H9 (cell line): ENCODE measurements at places on chromosomes 4 and X.
A peak's percentile ranks its signal among the peaks of the same experiment; 100 is the strongest.

- H3K27me3 ChIP-seq = no peaks in the 10 kb centered on the region
- DNase-seq = no peak
- H3K36me3 ChIP-seq = no peaks in the 10 kb centered on the region
- H3K27ac ChIP-seq = no peak overlapping the region
- no peak overlapping the region for H3K4me3 ChIP-seq
Measured at GRCh38 chr4:15413623-15414019, 14.2 kb upstream of the C1QTNF7 start.

- peaks cover 1% of the 10 kb centered on the region; the same call in 2 of the 3 replicates for H3K36me3 ChIP-seq
- H3K27ac ChIP-seq = no peak overlapping the region
- no peaks in the 10 kb centered on the region for H3K27me3 ChIP-seq
- no peak for DNase-seq
- H3K4me3 ChIP-seq = no peak overlapping the region
- no peaks in the 10 kb centered on the region for H3K4me1 ChIP-seq
Measured at GRCh38 chr4:100882661-100883060, 364.8 kb upstream of the EMCN start.

GRCh38 chrX:103153661-103154060 lies 60.7 kb upstream of the NXF3 start:
- H3K4me3 ChIP-seq = no peak overlapping the region
- no peaks in the 10 kb centered on the region for H3K27me3 ChIP-seq
- no peaks in the 10 kb centered on the region for H3K36me3 ChIP-seq
- DNase-seq = no peak
- H3K27ac ChIP-seq = no peak overlapping the region

- no peaks in the 10 kb centered on the region for H3K36me3 ChIP-seq
- no peaks in the 10 kb centered on the region for H3K27me3 ChIP-seq
- H3K4me1 ChIP-seq = peaks cover 6% of the 10 kb centered on the region
- 0 out of 3 replicates have a peak overlapping the region, but pooled peaks have one; percentile 45 for H3K4me3 ChIP-seq
- peak overlapping the region; percentile 33 for H3K27ac ChIP-seq
- no peak for DNase-seq
Measured at GRCh38 chr4:147754037-147754445, 22.2 kb downstream of the ARHGAP10 start.

GRCh38 chrX:131792789-131793462 lies 230.2 kb upstream of the STK26 start:
- H3K36me3 ChIP-seq = peaks cover 89% of the 10 kb centered on the region
- H3K27me3 ChIP-seq = no peaks in the 10 kb centered on the region
- no peak overlapping the region for H3K27ac ChIP-seq
- no peak for DNase-seq
- no peaks in the 10 kb centered on the region for H3K4me1 ChIP-seq
- H3K4me3 ChIP-seq = no peak overlapping the region

DNA sequence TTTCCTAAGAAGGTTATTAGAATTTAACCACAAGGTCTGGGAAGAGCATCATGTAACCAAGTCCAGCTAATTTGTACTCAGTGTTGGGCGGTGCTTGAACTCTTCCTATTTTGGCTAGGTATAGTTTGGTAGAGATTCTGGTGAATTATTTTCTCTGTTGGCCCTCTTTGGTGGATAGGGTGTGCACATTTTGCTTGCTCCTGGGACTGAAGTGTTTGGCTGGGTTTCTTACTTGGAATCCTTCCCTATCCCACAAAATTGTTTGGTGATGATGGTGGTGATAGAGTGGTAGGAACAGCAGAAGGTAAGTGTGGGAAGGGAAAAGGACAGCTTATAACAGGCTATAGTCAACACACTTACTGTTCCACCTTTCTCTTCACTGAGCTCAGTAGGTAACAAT lies 194.8 kb upstream of the GPC4 start:
- H3K27me3 ChIP-seq = no peaks in the 10 kb centered on the region
- H3K27ac ChIP-seq = no peak overlapping the region
- H3K36me3 ChIP-seq = peaks cover 19% of the 10 kb centered on the region
- DNase-seq = no peak

DNA sequence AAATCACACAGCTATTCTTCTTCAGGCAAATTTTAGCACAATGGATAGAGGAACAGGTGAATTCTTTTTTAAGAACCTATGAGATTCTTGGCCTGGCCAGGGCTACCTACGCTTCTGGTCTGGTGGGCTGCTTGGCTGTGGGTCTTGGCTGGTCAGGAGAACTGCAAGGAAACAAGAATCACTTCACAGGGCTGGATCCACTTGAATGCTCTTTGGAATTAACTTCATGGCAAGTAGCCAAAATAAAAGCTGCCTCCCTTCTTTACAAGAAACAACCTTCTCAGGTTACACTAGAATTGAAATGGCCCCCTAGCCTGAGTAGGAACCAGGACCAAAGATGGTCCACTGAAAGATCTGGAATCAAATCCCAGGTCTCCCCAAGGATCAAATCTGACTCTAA lies 519.1 kb downstream of the IQCM start:
- H3K27ac ChIP-seq = no peak overlapping the region
- no peak overlapping the region for H3K4me3 ChIP-seq
- no peaks in the 10 kb centered on the region for H3K4me1 ChIP-seq
- no peaks in the 10 kb centered on the region for H3K27me3 ChIP-seq

GRCh38 chrX:49761481-49761880 lies 65.7 kb upstream of the PAGE1 start:
- no peaks in the 10 kb centered on the region for H3K27me3 ChIP-seq
- DNase-seq = no peak
- no peaks in the 10 kb centered on the region for H3K36me3 ChIP-seq
- no peaks in the 10 kb centered on the region for H3K4me1 ChIP-seq
- no peak overlapping the region for H3K27ac ChIP-seq
- no peak overlapping the region for H3K4me3 ChIP-seq

- no peaks in the 10 kb centered on the region for H3K36me3 ChIP-seq
- no peak for DNase-seq
- H3K4me1 ChIP-seq = no peaks in the 10 kb centered on the region
- no peak overlapping the region for H3K27ac ChIP-seq
Measured at GRCh38 chr4:106893903-106894302, 142.2 kb downstream of the DKK2 start.

DNA sequence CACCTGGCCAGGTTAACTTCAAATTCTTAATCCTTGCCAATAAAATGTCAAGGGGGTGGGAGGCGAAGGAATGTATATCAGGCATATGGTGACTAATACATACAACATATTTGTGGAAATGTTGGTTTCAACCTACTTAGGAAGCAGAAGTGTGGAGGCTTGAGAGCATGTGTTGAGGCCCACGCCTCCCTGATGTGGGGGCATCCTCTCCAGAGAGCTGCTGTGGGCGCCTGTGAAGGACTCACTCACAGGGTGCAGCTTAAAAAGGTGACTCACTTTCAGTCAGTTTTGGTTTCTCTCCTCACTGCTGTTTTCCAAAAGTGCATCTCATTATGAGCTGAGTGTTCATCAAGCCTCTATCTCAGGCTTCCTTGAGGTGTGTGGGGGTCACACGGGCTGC lies 27.5 kb downstream of the LNX1 start:
- DNase-seq = no peak
- H3K27ac ChIP-seq = no peak overlapping the region
- no peaks in the 10 kb centered on the region for H3K36me3 ChIP-seq
- 0 out of 2 replicates have a peak overlapping the region, but pooled peaks have one; percentile 75 for H3K4me3 ChIP-seq
- H3K27me3 ChIP-seq = no peaks in the 10 kb centered on the region

- no peak for DNase-seq
- H3K27ac ChIP-seq = no peak overlapping the region
- no peaks in the 10 kb centered on the region for H3K4me1 ChIP-seq
- no peaks in the 10 kb centered on the region for H3K27me3 ChIP-seq
Measured at GRCh38 chrX:68375803-68376202, 57.5 kb downstream of the OPHN1 start.

DNA sequence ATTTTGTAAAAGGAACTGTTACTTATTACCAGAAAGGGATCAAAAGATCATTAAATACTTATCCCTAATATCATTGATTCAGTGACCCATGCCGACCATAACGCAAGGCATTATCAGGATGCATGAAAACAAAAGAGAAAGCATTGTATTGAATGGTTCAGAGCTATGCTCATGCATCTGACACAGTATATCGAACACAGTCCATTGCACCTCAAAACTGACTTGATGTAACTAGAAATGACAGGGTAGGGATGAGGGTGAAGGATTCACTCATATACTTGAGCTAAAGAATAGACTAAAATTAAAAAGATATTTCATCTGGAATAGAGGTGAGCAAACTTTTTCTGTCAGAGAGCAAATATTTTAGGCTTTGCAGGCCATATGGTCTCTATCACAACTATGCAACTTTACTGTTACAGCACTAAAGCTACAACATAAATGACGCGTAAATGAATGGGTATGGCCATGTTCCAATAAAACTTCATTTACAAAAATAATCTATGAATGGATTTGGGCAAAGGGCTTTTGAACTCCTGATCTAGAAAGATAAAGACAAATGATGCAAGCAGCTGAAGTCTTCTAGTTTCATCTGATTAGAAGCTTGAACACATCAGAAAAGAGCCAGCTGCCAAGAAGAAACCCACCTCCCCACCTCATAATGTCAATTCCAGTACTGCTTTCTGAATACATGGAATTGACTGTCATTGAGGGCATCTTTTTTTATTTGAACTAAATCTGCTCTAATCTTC lies 12.9 kb upstream of the SPP1 start:
- H3K27ac ChIP-seq = no peak overlapping the region
- no peaks in the 10 kb centered on the region for H3K4me1 ChIP-seq
- H3K27me3 ChIP-seq = no peaks in the 10 kb centered on the region
- no peak overlapping the region for H3K4me3 ChIP-seq
- DNase-seq = no peak

DNA sequence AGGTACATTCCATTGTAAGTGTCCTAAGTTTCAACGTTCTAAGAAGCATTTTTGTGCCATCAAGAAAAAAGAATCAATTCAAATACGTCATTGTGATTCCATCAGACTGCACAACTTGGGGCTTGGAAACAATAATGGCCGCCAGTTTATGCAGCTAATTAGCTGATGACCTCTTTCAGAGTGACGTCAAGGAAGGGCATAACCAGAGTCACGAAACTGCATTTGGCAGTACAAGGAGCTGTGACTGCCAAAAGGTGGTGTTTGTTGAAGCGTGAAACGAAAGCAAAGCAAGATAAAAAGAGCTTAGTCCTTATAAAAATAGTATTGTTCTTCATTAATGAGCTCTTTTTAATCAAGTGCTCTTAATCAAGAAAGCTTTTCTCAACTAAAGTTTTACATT lies 81.1 kb upstream of the SH3RF1 start:
- DNase-seq = no peak
- H3K27me3 ChIP-seq = no peaks in the 10 kb centered on the region
- no peaks in the 10 kb centered on the region for H3K36me3 ChIP-seq
- H3K27ac ChIP-seq = no peak overlapping the region
- H3K4me3 ChIP-seq = no peak overlapping the region

GRCh38 chrX:101206471-101206870 lies 13.1 kb upstream of the DRP2 start:
- H3K4me1 ChIP-seq = no peaks in the 10 kb centered on the region
- DNase-seq = no peak
- no peak overlapping the region for H3K27ac ChIP-seq
- no peaks in the 10 kb centered on the region for H3K27me3 ChIP-seq
- no peaks in the 10 kb centered on the region for H3K36me3 ChIP-seq

DNA sequence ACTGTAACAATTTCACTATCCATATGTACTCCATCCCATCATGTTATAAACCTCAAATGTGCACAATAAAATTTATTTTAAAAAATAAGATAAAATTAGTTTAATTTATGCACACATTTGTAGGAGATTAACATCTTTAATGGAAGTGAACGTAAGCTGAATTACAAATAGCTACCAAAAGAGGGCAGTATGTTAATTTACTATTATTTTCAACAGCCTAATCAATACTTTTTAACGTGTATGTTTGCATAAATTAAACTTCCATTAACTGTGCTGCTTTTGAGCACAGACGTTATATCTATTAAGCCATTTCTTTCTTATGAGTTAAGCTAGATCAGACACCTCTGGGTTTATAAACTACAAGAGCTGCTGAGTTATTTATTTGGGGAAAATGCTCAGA lies 56.5 kb upstream of the PHKA2 start:
- peaks cover 5% of the 10 kb centered on the region; the same call in 2 of the 3 replicates for H3K36me3 ChIP-seq
- no peak for DNase-seq
- no peak overlapping the region for H3K4me3 ChIP-seq

- H3K27me3 ChIP-seq = no peaks in the 10 kb centered on the region
- no peaks in the 10 kb centered on the region for H3K4me1 ChIP-seq
- DNase-seq = no peak
- no peak overlapping the region for H3K4me3 ChIP-seq
- H3K36me3 ChIP-seq = no peaks in the 10 kb centered on the region
- H3K27ac ChIP-seq = no peak overlapping the region
Measured at GRCh38 chrX:38694394-38694793, 106.9 kb upstream of the MID1IP1 start.

GRCh38 chrX:25548811-25549210 lies 533.0 kb upstream of the ARX start:
- DNase-seq = no peak
- no peaks in the 10 kb centered on the region for H3K4me1 ChIP-seq
- H3K27ac ChIP-seq = no peak overlapping the region
- H3K27me3 ChIP-seq = no peaks in the 10 kb centered on the region

DNA sequence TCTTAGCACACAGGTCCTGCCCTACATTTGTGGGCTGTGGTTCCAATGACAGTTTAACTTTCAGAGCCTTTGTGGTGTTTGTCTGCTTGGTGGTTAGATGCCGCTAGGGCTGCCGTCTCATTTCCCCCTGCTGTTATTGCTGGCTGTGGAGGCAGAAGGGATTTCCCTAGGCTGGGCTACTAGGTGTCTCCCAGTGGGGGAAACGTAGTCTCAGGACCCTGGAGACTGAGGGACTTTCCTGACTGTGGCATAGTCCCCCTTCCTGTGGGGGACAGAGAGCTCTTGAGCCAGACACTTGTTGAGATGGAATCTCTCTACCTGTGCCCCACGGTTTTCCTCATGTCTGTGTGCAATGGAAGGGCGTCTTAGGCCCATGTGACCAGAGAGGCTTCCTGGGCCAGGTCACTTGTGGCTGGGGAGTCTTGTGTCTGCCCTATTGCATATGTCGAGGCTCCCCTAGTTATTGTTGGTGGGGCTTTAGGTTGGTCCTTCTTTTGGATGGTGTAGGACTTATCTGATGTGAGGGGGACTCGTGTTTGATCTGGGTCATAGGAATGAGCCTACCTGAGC lies 68.2 kb downstream of the ARHGAP10 start:
- H3K27me3 ChIP-seq = no peaks in the 10 kb centered on the region
- H3K27ac ChIP-seq = no peak overlapping the region
- no peak for DNase-seq
- H3K4me1 ChIP-seq = no peaks in the 10 kb centered on the region
- H3K36me3 ChIP-seq = no peaks in the 10 kb centered on the region
- no peak overlapping the region for H3K4me3 ChIP-seq

DNA sequence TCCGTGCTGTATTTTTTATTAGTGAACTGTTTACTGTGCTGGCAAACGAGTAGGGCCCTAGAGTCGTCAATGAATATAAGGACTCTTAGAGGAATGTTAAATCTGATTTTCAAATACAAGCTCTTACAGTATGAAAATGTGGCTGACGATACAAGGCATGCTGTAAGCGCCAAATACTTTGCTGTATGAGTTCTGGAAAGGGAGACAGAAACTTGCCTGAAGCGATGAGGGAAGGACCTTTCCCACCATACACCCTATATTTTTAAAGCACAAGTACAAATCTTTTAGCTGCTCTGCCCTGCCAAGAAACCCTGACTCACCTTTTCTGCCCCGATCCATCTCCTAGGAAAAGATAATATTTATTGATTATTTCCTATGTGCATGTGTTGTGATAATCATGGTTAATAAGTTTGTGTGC lies 15.7 kb upstream of the RUFY3 start:
- H3K27me3 ChIP-seq = no peaks in the 10 kb centered on the region
- no peak for DNase-seq
- peak overlapping the region; percentile 86 for H3K4me3 ChIP-seq
- no peaks in the 10 kb centered on the region; the same call in 1 of the 2 replicates for H3K4me1 ChIP-seq
- no peaks in the 10 kb centered on the region; the same call in 1 of the 2 replicates for H3K36me3 ChIP-seq
- H3K27ac ChIP-seq = no peak overlapping the region
